ENCODE measurements at places on chromosomes 6 and 20. TPM values are rescaled to one million over a fixed set of nuclear protein-coding genes. Genes with fewer than 3 reads are reported as not detected.

DNA sequence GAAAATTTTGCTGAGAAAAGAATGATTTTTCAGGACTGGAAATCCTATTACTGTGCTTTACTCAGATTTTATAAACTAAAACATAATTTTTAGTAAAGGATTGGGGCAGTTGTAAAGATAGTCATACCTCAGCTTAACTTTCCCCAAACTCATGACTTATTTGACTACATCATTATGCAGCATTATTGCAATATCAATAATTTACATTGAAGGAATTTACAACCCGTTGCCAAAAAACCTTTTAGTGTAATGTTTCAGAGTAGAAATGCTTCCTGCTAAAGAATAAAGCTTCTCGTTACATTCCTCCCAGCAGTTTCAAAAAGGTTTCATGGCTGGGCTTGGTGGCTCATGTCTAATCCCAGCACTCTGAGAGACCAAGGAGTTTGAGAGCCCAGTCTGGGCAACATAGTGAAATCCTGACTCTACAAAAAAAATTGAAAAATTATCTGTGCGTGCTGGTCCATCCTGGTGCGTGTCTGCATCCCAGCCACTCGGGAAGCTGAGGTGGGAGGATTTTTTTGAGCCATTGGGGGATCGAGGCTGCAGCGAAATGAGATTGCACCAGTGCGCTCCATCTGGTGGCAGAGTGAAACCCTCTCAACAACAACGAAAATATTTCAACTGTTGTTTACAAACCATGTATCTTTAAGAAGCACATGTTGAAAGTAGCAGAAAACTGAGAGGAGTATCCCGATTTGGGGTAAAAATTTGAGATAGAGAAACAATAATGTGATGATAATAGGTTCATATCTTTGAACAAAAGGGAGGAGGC is 4.4 kb downstream of the AMD1 start:
- no peak for DNase-seq

Gene DAAM2
- polyA plus RNA-seq: 39.7 TPM

Gene IMPG1
- not detected for polyA plus RNA-seq

Gene MCCD1
- not detected for polyA plus RNA-seq

DNA sequence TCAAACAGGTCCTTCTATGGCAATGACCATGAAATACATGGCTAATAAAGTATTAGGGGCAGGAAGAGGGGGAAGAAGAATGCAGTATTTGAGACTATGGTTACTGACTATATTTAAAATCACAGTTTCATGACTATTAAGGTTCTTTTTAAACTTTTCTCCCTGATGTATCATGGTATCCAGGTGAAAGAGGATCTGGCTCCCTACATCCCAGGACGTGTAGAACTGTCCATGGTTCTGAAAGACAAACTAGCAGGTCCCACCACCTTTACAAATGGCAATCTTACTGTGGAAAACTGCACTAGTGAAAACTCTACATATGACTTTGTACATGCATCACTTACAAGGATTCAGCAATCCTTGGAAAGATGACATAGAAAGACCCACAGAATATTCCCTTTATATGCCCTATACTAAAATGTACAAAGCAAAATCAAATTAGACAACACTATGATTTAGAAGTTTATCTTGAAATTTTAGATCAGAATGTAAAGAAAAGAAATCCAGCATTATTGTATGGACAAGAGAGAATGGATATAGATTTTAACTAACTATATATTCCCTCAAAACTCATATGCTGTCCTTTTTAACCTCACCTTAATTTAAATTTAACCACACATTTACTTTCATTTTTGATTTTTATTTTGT is 33.5 kb downstream of the RPP21 start:
- no peak for DNase-seq

Gene LAMA5
- polyA plus RNA-seq: 0.82 TPM

Gene SYCP2L
- not detected for polyA plus RNA-seq

GRCh38 chr20:55273149-55273548 is 732.2 kb downstream of the CBLN4 start:
- DNase-seq: no peak

GRCh38 chr6:53629120-53629477 is 36.5 kb downstream of the KLHL31 start:
- DNase-seq: no peak

All from BJ (cell line).